Cerebellum (tissue), 4 donors: ENCODE measurements at places on chromosomes 12 and 14. TPM values are rescaled to one million over a fixed set of nuclear protein-coding genes. Genes with fewer than 3 reads are reported as not detected.

Gene NUAK1
- 43.6 TPM for total RNA-seq

Gene RPL10L
- not detected for total RNA-seq

Gene NR1H4
- 0.18 TPM for total RNA-seq

DNA sequence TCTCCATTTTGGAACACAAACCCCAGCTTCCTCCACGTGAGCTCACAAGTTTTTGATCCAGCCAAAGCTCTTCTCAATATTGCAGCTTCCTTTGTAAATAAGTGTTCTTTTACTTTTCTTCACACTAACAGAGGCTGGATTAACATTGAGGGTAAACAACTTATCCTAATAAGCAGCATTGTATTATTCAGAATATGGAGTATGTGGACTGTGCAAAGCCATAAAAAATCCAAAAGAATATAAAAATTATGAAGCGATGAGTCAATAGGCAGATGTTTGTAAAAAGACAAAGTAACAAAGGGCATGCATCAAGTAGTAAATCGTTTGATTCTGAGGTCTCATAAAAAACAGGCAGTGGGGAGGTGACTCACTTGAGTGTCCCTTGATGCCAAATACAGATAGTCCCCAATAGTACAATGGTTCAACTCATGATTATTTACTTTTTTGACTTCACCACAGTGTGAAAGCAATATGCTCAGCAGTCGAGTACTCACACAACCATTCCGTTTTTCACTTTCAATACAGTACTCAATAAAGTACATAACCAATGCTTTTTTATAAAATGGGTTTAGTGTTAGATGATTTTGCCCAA lies 23.1 kb upstream of the KCNK10 start:
- no peak for DNase-seq

GRCh38 chr14:64865992-64866391 lies 13.7 kb downstream of the SPTB start:
- DNase-seq: no peak

- DNase-seq: no peak
Measured at GRCh38 chr12:10136637-10137205, 6.7 kb upstream of the CLEC7A start.

GRCh38 chr12:8658346-8658745 lies 4.3 kb downstream of the MFAP5 start:
- DNase-seq: no peak

DNA sequence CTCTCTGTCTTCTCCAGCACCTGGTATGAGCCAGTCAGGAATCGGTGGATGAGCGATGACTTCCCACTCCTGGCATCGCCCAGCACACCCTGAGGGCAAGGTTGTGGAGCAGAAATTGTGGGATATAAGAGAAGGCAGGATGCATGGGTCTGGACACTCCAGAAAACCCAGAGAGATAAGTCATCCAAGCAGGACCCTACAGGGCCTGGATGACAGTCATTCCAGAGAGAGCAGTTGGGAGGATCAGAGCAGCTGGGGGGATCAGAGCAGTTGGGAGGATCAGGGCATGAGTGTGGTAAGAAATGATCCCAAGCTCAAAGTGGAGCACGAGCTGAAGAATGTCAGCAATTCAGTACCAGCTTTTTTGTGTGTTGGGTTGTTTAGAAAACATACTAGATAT lies 4.0 kb downstream of the AGAP2 start:
- DNase-seq: no peak

- DNase-seq: no peak
Measured at GRCh38 chr12:47850153-47851084, 30.7 kb upstream of the HDAC7 start.
